ENCODE measurements at places on chromosomes 1 and 21.
A peak's percentile ranks its signal among the peaks of the same experiment; 100 is the strongest.

DNA sequence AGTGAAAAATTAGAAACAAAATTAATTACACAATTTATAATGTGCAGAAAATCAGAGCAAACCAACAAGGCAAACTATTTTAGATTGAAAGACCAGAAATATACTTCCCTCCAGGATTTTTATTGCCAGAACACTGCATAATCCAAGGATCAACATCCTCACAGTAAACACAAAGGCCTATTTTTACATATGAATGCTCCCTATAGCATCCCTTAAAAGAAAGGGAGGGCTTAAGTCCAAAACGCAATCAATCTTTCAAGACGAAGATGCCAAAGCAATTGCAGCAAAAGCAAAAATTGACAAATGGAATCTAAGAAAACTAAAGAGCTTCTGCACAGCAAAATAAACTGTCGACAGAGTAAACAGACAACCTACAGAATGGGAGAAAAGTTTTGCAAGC, 18.6 kb upstream of the CHIA start:
- no peak for DNase-seq

DNA sequence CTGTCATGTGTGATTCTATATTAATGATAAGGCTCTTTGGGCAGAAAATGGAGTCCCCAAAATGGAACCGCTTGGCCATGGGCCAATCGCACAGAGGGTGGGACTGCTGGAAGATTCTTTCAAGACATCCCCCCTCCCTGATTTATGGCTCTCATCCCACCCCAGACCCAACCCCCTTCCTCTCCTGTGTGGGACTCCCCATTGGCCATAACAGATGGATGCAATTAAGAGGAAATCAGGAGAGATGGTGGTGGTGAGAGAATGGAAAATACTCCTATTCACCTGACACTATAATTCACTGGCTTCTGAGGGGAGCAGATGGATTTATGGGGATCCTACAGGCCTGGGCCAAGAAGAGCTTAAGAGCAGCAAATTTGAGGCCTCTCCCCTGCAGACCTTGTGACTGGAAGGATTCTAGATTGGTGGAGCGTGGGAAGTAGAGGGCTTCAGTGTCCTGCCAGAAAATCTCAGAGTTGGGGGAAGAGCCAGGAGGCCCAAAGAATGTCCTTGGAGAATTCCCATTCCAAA, 1.7 kb downstream of the IGFN1 start:
- no peak for DNase-seq

- no peak for DNase-seq
Measured at GRCh38 chr1:248114890-248115289, 19.9 kb downstream of the OR2L13 start.

GRCh38 chr1:27070390-27071048, 57.9 kb upstream of the TENT5B start:
- DNase-seq, result no peak

DNA sequence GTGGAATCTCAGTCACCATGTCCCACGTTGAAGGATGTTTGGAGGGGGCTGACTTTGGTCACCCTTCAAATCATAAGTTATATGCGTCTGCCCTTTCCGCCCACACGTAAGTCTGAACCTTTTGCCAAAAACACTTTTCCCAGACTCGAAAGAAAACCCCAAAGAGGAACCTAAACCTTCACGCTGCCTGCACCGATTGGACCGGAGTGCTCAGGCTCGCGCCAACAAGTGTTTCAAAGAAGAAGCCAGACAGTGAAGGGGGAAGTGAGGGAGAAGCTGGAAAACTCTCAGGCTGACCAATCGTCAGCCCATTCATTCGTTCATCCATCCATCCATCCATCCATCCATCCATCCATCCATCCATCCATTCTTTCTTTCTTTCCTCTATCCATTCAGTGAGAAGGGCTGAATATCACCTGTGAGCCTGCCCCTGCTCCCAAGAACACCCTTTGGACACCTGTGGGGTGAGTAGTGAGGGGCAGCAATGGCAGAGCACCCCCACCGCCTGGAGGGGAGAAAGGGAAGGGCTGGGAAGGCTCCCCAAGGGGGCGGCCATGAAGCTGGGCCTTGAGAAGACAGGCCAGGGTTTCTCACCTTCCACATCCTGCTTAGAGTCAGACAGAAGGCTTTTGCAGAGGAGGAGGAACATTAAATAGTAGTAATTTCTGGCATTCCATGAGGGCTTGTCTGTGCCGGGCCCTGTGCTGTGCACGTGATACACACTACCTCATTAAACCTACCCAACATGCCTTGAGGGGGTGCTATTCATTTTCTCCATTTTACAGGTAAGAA, 27.1 kb upstream of the RUNX3 start:
- DNase-seq, result peak; percentile 24

GRCh38 chr1:75768016-75768415, 18.0 kb upstream of the RABGGTB start:
- no peak for DNase-seq

DNA sequence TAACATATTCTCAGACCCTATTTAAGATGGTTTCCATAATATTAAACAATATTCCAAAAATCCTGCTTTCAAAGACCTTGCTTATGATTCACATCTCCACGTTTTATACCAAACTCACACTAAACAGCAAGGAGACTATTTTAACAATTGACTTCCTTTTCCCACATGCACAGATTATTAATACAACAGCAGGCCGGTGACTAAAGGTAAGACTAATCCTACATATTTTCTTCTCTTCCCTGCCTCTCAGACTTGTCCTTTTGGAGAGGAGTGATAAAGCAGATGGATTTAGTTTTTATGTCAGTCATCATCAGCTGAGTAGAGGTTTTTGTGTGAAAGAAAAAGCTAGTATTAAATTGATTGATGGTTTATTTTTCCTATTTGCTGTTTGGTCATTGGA, 400.6 kb downstream of the NTNG1 start:
- DNase-seq, result no peak

GRCh38 chr1:208965351-208965750, 618.2 kb upstream of the CAMK1G start:
- DNase-seq, result no peak

- no peak for DNase-seq
Measured at GRCh38 chr1:201240171-201240570, 43.1 kb upstream of the PKP1 start.

DNA sequence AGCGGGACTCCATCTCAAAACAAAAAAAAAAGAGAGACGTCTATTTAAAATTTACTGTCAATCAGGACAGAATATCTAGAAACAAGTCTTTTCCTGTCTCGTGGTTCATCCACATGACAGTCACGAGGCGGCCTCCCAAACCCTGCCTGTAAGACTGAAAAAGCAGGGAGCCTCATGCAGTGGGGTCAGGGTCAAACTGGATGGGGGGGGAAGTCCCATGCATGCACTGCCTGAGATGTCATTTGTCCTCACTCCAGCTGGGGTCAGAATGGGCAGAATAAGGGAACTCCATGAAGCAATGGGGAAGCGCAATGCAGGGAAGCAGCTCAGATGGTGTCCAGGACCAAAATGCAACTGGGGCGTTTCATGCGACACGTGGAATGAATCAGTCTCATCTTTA, 85.5 kb downstream of the PIK3CD start:
- DNase-seq, result no peak

GRCh38 chr1:22552021-22552420, 11.3 kb upstream of the EPHA8 start:
- no peak for DNase-seq

DNA sequence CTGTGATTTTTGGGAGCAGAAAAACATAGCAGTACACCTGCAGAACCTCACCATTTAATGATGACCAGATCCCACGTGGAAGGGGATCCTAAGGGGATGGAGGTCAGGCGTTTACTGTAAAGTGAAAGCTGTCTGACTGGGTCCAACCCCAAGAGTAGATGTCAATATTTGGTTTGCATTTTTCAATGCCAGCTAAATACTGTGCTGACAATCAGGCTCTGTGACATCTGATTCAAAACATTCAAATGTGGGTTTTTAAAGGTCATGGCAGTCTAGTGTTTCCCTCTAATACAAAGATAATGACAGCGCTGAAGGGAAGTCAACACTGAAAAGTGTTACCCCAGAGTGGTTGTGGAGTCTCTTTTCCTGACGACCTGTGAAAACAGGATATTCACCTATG, 68.1 kb downstream of the SPAG17 start:
- no peak for DNase-seq

GRCh38 chr1:84143796-84144565, at the start of gene PRKACB:
TSS of gene PRKACB (plus strand) at chr1:84144271. CDS start at chr1:84144362, 91 bp downstream.
- no peak for DNase-seq

DNA sequence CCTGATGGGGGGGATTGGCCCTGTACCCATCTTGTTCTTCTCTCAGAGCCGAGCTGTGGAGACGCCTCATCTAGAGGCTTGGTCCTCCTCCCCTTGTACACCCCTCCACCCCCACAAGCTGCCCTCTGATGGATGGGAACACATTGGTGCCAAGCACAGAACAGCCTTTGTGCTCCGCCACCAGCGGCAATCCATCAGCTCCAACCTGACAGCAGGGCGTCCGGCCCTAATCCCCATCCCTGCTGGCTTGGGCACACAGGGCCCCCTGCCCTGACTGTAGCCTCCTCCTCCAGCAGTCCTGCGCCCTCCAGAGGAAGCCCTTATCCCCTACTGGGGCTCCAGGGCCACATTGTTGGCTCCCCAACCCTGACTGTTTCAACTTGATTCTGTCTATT, 3.8 kb upstream of the MYOG start:
- DNase-seq, result peak; percentile 33

- no peak for DNase-seq
Measured at GRCh38 chr1:210743038-210743437, 390.9 kb downstream of the KCNH1 start.

- DNase-seq, result no peak
Measured at GRCh38 chr1:5551274-5551975, 440.8 kb downstream of the NPHP4 start.

DNA sequence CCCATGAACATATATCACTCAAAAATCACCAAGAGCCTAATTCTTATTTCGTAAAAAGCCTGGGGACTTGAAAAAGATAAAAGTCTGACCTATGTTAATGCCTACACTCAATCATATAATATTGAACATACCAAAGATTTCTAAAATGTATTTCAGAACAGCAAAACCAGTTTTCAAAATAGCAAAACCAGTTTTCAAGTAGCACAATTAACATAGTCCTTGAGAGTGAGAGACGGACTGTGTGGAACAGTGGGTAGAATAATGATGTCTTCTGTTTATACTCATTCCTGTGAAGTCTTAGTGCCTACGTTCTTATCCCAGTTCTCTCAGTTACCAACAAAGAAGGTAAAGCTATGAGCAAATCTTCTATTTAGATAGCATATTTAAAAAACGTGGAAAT, 22.3 kb upstream of the RGS2 start:
- DNase-seq, result no peak

DNA sequence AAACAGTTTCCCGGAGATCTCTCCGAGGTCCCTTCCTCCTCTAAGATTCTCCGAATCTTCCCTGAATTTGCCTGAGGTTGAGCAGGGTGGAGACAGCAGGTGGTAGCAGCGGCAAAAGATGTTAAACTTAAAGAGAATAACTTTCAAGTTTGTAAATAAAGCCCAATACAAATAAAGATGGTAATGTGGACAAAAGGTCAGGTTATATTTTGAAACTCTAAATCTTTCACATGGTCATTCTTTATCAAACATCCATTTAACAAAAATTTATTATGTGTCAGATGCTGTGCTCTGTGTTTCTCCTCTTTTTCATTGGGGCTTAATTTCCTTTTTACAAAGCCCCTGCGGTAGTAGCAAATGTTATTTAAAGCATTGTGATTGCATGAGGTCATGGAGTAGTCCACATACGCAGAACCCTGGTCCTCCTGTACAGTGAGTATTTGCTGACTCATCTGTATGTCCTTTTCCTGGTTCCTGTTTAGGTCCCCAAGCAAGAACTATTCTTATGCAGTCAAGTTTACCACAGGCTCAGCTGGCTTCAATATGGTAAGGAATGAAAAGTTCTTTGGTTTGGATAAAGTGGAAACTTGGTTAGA, 119.2 kb downstream of the ITSN1 start:
- peak; percentile 54 for DNase-seq

GRCh38 chr1:179971563-179972496, 17.2 kb downstream of the CEP350 start:
- no peak for DNase-seq

DNA sequence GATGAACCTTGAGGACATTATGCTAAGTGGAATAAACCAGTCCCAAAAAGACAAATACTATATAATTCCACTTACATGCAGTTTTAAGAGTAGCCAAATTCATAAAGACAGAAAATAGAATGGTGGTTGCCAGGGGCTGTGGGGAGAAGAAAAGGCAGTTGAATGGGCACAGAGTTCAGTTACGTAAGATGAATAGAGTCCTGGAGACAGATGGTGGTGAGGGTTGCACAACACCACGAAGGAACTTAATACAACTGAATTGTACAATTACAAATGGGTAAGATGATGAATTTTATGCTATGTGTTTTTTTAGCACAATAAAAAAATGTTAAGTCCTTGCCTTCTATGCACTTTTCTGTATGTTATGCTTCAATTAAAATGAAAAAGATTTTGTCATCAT, 66.6 kb downstream of the CD34 start:
- DNase-seq, result no peak

DNA sequence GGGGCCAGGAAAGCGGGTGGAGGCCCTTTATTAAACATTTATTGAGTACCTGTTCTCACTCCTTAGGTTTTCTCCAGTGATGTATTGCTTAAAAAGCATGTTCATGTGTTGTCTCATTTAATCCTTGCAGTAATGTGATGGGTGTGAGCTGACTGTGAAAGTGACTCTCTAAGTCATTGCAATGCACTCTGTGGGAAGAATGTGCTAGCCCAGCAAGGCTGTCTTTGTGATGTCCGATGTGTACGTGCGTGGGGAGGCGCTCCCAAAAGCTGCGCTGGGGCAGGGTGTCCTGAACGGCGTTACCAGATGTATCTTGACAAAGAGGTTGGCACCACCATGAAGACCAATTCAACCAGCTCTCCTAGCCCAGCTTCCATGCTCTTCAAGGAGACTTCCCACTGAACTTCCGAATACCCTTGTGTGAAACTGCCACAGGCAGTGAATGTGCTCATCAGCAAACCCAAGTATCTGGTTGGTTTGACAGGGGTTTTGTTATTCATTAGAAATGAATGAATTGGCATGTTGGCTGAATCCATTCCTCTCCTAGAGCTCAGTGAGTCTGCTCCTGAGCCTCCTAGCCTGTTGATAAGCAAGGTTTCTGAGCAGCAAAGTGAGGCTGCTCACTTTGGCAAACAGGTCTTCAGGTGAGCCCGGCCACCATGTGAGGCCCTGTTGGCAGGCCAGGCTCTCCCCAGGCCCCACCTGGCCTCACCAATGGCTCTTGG, 28.0 kb downstream of the NUAK2 start:
- DNase-seq, result no peak

DNA sequence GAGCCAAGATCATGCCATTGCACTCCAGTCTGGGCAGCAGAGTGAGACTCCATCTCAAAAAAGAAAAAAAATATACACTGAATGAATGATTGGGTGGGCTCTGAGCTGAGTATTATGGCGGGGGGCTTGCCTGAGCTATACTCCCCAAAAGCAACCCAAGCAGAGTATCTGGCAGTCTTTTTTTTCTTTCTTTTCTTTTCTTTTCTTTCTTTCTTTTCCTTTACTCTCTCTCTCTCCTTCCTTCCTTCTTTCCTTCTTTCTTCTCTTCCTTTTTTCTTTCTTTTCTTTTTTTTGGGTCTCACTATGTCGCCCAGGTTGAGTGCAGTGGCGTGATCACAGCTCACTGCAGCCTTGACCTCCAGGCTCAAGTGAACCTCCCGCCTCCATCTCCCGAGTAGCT, 27.7 kb downstream of the KIAA1614 start:
- no peak for DNase-seq

Data from globus pallidus (tissue), 1 donor.